ENCODE measurements at places on chromosomes 7 and 10.

DNA sequence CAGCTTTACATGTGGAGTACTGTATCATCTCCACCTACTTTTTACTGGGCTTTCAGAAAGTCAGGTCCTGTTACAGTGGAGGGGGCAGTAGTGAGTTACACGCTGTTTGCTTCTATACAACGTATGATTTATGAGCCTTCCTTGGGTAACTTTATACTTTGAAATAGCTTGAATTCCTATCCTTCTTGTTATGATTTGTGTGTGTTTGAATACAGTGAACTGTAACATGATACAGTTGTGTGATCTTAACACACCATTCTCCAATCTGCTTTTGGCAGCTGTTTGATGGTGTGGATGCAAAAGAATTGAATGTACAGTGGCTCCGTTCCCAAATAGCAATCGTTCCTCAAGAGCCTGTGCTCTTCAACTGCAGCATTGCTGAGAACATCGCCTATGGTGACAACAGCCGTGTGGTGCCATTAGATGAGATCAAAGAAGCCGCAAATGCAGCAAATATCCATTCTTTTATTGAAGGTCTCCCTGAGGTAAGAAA lies 41.7 kb downstream of the SP8 start:
- DNase-seq: no peak

GRCh38 chr10:72730479-72730878 lies 38.5 kb downstream of the MCU start:
- no peak for DNase-seq

DNA sequence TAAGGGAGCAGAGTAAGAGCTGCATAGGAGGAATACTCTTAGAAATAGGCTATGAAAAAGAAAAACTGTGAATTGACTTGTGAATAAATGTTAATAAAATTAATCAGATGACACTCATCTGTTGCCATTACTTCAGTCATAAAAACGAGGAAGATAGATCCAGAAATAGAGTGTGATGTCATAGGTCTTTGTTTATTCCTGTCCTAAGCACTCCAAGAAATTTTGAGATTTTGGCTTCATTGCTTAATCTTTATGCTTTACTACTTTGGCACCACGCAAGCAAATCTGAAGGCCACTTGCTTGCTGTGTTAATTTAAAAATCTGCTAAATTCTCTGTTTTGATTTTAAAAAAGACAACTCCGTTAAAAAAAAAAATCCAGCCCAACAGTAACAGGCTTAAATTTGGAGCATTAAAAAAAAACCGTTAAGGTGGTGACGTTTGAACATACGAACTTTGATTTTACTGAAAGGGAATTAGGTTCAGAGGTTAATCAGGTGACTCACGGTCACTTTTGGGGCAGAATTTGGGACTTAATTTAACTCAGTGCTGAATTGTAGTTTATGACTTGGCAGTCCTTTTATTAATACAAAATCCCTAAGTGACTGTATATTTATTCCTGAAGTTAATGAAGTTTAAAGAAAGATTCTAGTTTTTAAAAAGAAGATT lies 3.4 kb downstream of the IFRD1 start:
- DNase-seq: no peak

DNA sequence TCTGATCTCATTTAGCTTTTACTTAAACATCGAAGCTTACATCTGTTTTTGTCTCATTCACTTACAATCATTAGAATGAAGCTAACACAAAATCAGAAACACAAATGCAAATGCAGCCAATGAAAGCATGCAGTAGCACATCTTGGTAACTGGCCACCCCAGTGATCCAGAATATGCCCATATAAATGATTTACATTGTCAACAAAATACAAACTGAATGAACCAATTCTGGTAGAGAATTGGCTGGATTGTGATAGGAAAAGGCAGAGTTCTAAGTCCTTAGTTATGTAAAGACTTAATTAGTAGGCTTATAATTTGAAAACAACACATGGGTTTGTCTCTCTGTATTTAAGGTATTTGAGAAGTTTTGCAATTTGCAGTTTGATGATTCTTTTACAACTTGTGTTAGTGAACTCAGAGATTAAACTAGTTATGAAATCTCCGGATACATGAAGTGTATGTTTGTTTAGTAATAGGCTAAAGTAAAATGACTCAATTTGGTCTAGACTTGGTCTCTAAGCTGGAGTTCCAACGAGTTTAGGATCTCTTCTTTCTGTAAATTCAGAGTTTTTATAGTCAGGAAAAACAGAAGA lies 21.2 kb downstream of the TECTB start:
- DNase-seq: no peak
